GM04504 (cell line): ENCODE measurements at places on chromosomes 1 and 21.

GRCh38 chr1:3698660-3699408 is 46.5 kb downstream of the TP73 start:
- no peak for DNase-seq

DNA sequence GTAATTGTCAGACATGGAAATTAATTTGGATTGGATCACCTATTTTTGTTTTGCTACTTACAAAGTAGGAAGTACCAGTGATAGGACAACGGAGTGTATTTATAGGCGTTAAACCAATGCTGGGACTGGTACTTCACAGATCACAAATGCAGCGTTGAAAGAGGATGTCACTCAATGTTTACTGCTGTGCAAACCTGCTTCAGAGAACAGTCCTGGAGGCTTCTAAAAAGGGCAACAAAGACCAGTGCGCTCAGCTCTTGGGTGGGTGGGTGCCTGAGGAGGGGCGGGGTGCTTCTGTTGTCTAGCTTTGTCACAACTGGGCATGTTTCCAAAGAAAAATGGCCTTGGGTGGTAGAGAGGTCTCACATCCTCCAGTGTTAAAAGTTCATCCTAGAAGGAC is 2.1 kb downstream of the C1orf21 start:
- DNase-seq = no peak

DNA sequence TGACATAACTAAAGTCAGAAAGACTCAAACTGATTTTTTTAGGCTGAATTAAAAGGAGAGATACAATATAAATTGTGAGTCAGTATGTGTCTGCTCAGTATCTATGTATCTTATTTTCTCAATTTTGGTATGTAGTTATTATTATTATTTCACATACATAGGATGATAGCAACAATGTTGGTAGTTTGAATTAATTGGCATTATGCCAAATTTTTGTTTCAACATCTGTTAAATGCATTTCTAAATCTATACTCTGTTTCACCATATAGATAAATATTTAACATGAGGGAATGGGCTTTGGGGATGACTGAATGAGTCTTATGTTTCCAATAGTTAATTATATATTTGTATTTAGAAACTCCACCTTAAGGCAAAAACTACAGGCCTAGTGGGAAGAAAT is 12.6 kb upstream of the HMCN1 start:
- no peak for DNase-seq

DNA sequence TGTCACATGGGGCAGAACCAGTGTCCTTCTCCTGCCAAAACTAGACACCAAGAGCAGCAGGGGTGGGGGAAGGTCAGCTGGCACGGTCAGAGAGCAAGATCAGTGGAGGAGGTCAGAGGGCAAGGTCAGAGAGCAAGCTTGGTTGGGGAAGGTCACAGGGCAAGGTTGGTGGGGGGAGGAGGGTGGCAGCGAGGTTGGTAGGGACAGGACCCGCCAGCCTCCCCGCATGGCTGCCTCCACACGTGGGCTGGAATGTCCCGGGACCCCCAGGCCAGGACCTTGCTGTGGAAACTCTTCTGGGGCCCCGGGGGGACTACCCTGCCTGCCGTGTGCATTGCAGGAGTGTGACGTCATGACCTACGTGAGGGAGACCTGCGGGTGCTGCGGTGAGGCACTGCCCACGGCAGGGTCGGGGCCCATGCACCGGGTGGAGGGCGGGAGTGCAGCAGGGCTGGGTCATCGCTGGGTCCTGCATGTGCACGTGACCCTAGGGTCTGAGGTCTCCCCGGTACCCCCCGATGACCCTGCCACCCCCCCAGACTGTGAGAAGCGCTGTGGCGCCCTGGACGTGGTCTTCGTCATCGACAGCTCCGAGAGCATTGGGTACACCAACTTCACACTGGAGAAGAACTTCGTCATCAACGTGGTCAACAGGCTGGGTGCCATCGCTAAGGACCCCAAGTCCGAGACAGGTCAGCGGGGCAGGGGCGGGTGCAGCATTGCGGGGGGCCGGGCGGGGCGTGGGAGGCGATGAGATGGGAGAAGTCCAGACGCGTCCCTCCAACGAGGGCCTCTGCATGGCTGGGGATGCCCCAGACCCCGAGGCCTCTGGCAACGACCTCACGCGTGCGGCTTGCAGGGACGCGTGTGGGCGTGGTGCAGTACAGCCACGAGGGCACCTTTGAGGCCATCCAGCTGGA is 27.3 kb downstream of the COL6A2 start:
- DNase-seq = no peak

DNA sequence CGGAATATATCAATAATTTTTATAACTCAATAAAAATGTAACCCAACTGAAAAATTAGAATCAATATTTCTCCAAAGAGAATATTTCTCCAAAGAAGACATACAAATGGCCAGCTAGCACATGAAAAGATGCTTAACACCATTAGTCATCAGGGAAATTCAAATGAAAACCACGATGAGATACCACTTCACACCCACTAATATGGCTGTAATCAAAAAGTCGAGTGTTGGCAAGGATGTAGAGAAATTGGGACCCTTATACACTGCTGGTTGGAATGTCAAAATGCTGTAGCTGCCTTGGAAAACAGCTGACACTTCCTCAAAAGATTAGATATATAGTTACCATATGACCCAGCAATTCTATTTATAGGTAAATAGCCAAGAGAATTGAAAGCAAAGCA is 133.0 kb downstream of the GPR52 start:
- no peak for DNase-seq

DNA sequence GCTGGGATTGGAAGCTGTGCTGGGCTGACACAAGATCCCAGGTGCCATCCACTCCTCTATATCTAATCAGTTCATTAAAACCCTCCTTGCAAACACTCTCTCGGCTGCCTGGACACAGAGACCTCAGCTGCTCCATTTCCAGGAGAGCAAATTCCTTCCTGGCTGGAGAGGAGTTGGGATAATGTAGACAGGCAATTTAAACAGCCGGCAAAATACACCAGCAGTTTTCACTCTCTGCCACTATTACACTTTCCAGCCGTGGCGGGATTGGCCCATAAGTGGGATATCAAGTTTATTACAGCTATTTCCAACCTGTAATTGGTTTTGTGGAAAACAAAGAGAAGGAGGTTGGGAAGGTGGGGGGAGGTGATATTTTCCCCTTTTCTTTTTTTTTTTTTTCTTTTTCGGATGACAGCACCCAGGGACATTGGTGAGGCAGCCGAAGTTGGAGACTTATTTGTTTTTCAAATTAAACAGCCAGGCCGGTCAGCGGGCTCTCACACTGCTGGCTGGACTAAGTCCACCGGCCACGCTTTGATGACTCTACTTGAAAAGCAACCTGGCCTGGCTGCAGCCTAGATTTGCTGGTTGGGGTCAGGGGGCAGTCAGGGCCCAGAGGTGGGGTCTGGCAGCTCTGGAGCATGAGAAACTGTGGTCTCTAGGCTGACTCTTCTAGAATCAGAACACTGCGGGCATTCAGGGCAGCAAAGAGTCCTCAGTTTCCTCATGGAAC is 177.4 kb downstream of the IGSF21 start:
- no peak for DNase-seq

GRCh38 chr1:84708031-84708430 is 17.8 kb upstream of the SSX2IP start:
- no peak for DNase-seq

- DNase-seq = no peak
Measured at GRCh38 chr21:21722731-21723130, 724.5 kb downstream of the NCAM2 start.

GRCh38 chr1:75129983-75130789 is 4.0 kb upstream of the LHX8 start:
- DNase-seq = no peak

DNA sequence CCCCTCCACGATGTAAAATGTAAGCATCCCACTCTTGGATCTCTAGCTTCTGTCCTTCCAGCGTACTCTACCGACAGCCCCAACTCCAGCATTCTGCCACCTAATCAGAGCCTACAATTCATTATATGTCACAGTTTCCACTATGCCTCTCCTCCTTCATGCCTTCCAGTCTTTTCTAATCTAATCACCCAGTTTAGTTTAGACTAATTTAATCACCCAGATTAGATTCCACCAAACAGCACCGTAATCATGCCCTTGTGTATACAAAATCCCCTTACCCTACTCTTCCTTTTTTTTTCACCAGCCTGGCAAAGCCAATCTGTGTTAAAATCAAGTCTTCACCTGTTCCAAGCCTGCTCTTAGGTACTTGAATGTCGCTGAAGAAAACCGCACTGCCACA is 49.8 kb upstream of the KANK4 start:
- DNase-seq = no peak

GRCh38 chr1:183880531-183881243 is 75.8 kb downstream of the RGL1 start:
- no peak for DNase-seq

- DNase-seq = no peak
Measured at GRCh38 chr21:35906586-35906985, 153.7 kb downstream of the SETD4 start.

DNA sequence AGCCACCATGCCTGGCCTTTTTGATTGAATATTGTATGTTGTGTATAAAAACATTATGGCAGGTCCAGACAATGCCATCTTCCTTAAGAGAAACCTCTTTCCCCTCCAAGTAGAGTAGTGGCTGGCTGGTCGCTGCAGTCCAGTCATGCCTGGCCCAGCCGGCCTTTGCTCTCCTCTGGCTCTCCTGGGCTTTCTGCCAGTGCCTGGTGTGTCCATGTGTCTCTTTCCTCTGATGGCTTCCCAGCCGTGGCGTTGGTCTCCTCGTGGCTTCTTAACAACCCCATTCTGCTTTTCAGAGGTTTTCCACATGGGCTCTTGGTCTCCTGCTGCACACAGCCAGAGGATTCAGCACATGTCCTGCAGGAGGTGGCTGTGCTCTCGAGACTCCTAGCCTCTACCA is 58.7 kb downstream of the DIP2A start:
- DNase-seq = peak; percentile 34

DNA sequence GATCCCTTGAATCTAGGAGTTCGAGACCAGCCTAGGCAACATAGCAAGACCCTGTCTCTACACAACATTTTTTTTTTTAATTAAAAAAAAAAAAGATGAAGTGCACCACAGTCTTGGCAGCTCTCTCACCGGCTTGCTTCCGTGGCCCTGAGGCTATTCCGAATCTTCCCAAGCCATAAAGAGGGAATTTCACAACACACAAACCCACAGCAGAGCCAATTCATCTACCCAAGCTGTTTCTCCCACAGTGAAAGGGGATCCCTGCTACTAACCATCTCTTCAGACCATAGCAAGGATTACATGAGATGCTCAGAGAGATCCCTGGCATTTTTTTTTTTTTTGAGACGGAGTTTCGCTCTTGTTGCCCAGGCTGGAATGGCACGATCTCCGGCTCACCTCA is 8.3 kb upstream of the CHD5 start:
- no peak for DNase-seq

- DNase-seq = no peak
Measured at GRCh38 chr1:179865377-179865776, 12.2 kb downstream of the TOR1AIP2 start.

DNA sequence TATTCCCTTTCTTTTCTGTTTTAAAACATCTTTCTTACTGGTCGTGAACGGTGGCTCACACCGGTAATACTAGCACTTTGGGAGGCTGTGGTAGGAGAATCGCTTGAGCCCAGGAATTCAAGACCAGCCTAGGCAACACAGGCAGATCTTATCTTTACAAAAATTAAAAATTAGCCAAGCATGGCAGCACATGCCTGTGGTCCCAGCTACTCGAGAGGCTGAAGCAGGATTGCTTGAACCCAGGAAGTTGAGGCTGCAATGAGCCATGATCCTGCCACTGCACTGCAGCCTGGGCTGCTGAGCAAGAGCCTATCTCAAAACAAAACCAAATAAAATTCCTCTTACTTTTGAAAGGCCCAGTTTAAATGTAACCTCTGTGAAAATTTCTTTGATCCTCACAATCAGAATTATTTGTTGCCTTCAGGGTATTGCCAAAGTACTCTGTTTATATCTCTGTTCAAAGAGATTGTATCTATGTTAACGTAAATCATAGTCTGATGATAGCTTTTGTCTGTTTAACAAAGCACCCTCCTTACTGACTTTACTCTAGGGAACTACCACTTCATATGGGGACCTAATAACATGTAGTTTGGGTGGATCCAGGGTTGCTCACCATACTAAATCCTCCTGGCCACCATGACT is 71.6 kb downstream of the RERE start:
- DNase-seq = no peak

DNA sequence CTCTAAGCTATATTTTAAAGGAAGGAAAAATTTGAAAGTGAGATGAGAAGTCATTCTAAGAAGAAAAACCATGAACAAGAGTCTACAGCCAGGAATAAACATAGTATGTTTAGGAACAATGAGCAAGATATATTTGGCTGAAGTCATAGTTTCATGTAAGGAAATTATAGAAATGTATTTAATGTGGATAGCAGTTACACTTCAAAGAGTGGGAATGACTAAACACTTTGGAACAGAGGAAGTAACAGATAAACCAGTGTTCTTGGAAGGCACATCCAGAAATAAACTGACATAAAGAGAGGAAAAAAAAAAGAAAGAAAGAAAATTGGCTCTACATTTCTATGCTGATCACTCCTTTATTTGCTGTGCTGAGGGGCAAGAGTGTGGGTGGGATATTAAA is 18.0 kb downstream of the C8A start:
- DNase-seq = no peak

- no peak for DNase-seq
Measured at GRCh38 chr21:22200378-22201092, 1202.3 kb downstream of the NCAM2 start.

- DNase-seq = no peak
Measured at GRCh38 chr1:22780696-22781095, 70.1 kb downstream of the EPHB2 start.
